ENCODE measurements at places on chromosomes 5 and 9.

DNA sequence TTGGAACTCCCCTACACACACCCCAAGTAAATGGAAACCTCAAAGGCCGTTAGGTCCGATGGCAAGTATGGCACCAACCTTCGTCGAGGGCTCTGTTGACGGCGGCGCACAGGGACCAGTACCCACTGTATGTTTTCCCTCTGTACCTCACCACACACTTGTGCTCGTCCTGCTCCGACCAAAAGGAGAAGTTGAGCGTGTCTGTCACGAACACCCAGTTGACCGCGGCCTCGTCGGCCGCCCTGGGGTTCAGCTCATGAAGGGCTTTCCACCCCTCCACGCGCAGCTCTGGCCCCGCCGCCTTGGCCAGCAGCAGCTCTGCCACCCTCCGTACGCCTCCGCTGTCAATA lies 24.0 kb downstream of the HNRNPK start:
- DNase-seq = peak; percentile 23

DNA sequence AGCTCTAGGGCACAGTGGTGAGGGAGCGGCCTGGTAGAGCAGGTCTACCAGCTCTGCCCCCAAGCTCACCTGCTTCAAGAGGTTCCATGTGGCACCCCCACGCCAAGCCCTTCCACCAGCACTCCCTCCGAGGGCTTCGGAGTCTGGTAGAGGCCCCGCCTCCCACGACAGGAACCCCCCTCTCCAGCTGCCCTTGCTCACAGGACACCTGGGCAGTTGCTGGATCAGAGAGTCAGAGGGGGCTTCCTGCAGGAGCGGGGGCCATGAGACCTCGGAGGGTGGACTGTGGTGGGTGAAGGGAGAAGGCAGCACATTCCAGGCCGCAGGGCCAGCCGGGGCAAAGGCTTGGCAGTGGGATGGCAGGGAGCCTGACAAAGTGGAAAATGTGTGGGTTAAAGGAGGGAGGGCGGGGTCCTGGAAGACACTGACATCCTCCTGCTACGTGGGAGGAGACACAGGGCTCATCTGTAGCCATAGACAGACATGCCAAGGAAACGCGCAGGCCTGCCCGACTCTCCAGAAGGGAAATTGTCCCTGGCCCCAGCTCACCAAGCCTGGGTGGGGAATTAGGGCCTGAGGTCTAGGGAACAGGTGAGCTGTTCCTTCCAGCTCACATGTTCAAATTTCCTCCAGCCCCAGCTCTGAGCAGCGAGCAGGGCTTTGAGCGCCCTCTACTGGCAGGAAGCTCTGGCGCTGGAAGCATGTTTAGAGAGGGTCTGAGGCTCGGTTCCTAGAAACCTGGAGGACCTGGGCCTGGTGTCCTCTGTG lies 74.2 kb downstream of the NTNG2 start:
- DNase-seq = peak; percentile 96

DNA sequence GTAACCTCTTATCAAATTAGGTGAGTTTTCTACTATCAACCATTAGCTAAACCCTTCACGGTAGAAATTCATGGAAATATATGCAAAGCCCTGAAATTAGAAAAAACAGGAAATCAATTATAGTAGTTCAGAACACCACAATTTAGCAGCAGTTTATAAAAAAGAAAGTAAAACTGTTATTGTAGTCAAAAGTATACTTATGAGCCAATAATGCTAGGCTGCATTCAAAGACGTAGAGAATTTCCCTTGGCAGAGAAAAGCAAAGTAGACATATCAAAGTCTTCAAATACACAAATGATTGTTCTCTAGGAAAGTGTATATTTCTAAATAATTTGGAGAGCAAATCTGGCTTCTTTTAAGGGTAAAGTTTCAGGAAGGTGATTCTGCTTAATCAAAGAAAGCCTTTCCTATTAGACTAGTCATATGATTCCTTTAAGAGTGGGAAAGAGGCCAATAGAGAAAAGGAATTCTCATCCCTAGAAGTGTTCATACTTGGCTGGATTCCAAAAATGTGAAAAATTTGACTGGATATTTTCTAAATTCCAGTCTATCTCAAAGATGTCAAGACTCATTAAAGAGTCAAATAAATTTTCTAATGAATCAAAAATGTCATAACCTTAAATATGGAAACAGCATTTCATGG lies 185.5 kb downstream of the SMC2 start:
- no peak for DNase-seq

- DNase-seq = no peak
Observed at GRCh38 chr9:106025453-106025852, 331.1 kb downstream of the TMEM38B start.

- no peak for DNase-seq
Observed at GRCh38 chr9:16540743-16541613, 329.5 kb downstream of the BNC2 start.

- DNase-seq = no peak
Observed at GRCh38 chr5:165616490-165617405, 2111.3 kb downstream of the MAT2B start.

All from NCI-H2171 treated with DMSO at 0.1 percent for 48 hours (cell line).